ENCODE measurements at places on chromosomes 1 and 21. TPM values are rescaled to one million over a fixed set of nuclear protein-coding genes. Genes with fewer than 3 reads are reported as not detected.

Gene GPA33
- not detected for total RNA-seq

Gene ANKRD35
- total RNA-seq = 0.02 TPM

Gene ST6GALNAC3
- total RNA-seq = not detected

Gene PCP4L1
- not detected for total RNA-seq

Gene SPRR4
- not detected for total RNA-seq

Gene RGSL1
- not detected for total RNA-seq

- peaks cover 14% of the 10 kb centered on the region for H3K4me1 ChIP-seq
- no peak for DNase-seq
- H3K27ac ChIP-seq = no peak overlapping the region
- no peaks in the 10 kb centered on the region for H3K36me3 ChIP-seq
- no peak overlapping the region for H3K4me3 ChIP-seq
These were observed 126.2 kb downstream of the RASAL2 start for GRCh38 chr1:178220094-178220493.

GRCh38 chr1:64594446-64594845, 124.5 kb downstream of the CACHD1 start:
- H3K36me3 ChIP-seq = no peaks in the 10 kb centered on the region
- no peak overlapping the region for H3K4me3 ChIP-seq
- DNase-seq = no peak
- no peak overlapping the region for H3K27ac ChIP-seq

DNA sequence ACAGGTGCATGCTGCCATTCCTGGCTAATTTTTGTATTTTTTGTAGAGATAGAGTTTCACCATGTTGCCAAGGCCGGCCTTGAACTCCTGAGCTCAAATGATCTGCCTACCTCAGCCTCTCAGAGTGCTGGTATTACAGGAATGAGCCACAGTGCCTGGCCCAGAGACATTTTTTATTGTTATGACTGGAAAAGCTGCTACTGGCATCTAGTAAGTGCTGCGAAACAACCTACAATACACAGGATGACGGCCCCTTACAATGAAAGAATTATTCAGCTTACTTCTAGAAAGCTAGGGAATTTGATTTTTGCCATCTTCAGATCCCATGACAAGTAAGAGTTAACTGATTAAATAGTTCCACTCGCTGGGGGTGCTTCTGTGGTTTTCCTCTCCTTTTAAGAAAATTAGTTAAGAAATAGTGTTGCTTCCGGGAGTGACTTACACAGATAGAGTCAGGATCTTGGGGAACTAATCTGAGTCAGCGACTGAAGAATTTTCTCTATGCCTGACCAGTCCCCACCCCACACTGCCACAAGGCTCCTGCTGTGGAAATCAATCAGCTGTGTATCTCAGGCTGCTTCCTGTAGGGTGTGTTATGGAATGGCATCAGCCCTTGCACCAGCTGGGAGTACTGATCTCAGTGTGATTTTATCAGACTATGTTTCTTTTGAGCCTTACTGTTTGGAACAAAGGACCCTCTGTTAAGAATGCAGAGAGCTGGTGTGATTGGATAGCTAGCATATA, 93.0 kb upstream of the BMP8A start:
- H3K27ac ChIP-seq = peak overlapping the region; percentile 70
- H3K36me3 ChIP-seq = peaks cover 1% of the 10 kb centered on the region
- H3K4me3 ChIP-seq = no peak overlapping the region
- H3K4me1 ChIP-seq = peaks cover 46% of the 10 kb centered on the region
- DNase-seq = peak; percentile 85

DNA sequence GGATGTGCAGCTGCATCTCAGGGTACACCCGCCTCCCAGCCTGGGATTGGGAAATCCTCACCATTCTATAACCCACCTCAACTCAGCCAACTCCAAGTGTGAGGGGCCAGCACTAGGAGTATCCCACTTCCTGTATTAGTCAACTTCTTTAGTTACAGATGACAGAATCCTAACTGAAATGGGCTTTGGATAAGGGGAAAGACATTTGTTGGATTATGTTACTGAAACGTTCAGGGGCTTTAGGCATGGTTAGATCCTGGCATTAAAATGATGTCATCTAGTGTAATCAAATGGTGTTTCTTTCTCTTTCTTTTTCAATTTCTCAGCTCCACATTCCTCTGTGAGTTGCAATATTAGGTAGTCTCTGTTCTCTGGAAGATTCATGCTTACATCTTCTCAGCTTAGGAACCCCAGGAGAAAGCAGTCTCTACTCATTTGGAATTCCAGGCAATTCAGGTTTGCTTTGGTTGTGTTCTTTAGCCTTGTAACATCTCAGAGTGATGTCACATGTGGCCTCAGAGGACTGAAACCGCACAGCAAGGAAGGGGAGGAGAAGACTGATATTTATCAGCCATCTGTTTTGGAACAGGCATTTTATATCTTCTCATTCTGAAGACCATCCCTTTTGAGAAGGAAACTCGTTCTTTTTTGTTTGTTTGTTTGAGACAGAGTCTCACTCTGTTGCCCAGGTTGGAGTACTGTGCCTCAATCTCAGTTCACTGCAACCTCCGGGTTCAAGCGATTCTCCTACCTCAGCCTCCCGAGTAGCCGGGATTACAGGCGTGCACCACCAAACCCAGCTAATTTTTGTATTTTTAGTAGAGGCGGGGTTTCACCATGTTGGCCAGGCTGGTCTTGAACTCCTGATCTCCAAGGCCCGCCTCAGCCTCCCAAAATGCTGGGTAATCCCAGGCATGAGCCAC, 18.9 kb upstream of the TMEM54 start:
- H3K27ac ChIP-seq = no peak overlapping the region
- H3K4me1 ChIP-seq = peaks cover 36% of the 10 kb centered on the region
- no peak for DNase-seq
- H3K4me3 ChIP-seq = no peak overlapping the region
- no peaks in the 10 kb centered on the region for H3K36me3 ChIP-seq

DNA sequence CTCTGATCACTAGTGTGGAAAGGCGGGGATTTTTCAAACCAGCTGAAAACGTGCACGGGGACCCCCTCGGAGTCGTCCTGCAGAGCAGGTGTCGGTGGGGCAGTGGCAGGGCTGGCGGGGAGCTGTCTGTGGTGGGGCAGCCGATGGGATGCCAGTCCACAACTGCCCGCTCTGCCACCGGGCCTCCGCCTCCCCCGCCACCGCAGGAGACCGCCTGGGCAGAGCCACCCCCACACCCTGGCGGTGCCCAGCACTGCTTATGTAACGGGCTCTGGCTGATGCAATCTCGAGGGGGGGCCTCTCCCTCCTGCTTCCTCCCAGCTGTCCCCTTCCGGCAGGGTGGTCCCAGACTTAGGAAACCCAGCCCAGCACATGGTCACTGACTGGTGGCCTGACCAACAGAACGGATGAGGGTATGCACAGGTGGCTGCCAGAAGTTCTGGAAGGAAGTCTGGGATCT, 9.3 kb downstream of the CHD5 start:
- no peak overlapping the region for H3K27ac ChIP-seq
- peaks cover 68% of the 10 kb centered on the region for H3K27me3 ChIP-seq
- no peaks in the 10 kb centered on the region for H3K36me3 ChIP-seq
- H3K4me1 ChIP-seq = peaks cover 15% of the 10 kb centered on the region

DNA sequence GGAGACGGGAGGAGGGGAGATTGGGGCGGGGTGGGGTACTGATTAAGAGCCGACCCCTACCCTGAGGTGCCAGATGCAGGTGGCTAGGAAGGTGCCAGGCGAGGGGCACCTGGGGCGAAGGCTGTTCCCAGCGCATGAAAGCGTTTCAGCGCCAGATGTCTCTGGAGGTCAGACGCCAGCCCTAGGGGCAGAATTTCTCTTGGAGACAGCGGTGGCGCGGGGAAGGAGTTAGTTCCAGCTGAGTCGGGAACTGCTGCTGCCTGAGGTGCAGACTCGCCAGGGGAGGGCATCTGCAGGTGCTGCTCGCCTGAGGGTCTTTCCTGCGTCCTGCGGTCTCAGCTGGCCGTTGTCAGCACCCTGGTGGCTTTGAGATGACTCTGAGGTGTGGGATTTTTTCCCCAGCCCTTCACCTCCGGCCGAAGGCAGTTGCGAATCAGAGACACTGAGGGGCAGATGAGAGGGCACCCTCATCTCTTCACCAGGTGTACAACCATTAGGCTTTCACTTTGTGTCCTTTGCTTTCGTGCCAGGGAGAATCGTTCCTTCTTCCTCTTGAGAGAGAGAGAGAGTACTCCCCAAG, 539 bp downstream of the CGN start:
- peak overlapping the region; percentile 80 for H3K4me3 ChIP-seq
- no peak overlapping the region for H3K27ac ChIP-seq
- peaks cover 16% of the 10 kb centered on the region for H3K27me3 ChIP-seq

- H3K4me3 ChIP-seq = no peak overlapping the region
- H3K36me3 ChIP-seq = no peaks in the 10 kb centered on the region
- peak; percentile 10 for DNase-seq
- no peaks in the 10 kb centered on the region for H3K4me1 ChIP-seq
- no peaks in the 10 kb centered on the region for H3K27me3 ChIP-seq
These were observed 845.4 kb upstream of the CXADR start for GRCh38 chr21:16667395-16667794.

- no peaks in the 10 kb centered on the region for H3K36me3 ChIP-seq
- DNase-seq = no peak
- no peak overlapping the region for H3K27ac ChIP-seq
- H3K4me3 ChIP-seq = peak overlapping the region; percentile 28
- 0 out of 3 replicates have a peak, but pooled peaks cover 3% of the 10 kb centered on the region for H3K27me3 ChIP-seq
These were observed 1.3 kb downstream of the SV2A start for GRCh38 chr1:149916193-149916897.

DNA sequence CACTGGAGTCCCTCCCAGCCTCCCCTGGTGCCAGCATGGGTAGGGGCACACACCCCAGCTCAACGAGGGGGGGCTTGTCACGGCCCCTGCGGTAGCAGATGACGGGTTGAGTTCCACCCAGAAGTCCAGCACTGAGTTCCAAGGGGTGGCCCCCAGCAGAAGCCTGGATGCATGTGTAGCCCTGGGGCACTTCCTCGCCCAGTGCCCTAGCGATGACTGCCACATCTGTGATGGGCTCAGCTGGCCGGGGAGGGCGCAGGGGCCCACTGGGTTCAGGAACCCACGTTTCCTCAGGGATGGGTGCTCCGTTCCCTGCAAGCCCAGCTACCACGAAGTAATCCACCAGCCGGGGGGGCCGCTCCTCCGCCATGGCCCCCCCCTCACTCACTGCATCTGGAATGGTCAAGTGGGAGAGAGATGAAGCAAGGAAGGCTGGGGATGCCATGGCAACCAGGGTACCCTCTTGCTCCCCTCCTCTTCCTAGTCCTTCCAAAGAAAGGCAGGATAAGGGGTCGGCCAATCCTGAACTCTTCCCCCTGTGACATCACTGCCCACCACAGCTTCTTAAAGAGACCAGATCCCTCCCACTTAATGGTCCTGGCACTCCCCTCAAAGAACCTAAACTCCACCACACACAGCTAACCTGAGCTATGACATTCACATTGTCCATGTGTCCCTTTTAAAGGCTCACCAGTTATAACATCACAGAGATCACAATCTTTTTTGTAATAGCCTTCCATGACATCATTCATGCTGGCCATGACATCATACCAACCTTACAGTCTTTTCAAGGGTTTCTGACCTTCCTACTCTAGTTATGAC, 2.3 kb downstream of the DENND4B start:
- H3K4me1 ChIP-seq = peaks cover 40% of the 10 kb centered on the region
- H3K4me3 ChIP-seq = no peak overlapping the region
- H3K27me3 ChIP-seq = no peaks in the 10 kb centered on the region

GRCh38 chr1:63575340-63575826, 17.8 kb upstream of the PGM1 start:
- H3K27ac ChIP-seq = no peak overlapping the region
- no peak overlapping the region for H3K4me3 ChIP-seq
- no peaks in the 10 kb centered on the region for H3K27me3 ChIP-seq
- no peaks in the 10 kb centered on the region for H3K4me1 ChIP-seq
- no peaks in the 10 kb centered on the region for H3K36me3 ChIP-seq

DNA sequence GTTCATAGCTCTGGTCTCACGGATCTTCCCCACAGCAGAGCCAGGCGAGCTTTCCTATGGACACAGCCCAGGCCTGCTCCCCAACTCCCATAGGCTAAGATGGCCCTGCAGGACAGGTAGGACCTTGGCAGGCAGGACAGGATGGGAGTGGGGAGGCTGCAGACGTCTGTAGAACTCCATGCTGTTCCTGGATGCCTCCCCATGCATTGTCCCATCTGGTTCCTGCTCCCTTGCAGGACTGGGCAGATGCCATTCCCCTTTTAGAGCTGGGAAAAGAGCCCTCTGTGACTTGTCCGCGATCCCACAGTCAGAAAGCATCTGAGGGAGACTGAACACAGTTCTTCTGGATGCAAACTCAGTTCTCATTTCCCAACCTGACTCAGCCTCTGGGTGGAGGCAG, 71.9 kb upstream of the ATP5PO start:
- no peak overlapping the region for H3K27ac ChIP-seq
- H3K4me3 ChIP-seq = no peak overlapping the region

DNA sequence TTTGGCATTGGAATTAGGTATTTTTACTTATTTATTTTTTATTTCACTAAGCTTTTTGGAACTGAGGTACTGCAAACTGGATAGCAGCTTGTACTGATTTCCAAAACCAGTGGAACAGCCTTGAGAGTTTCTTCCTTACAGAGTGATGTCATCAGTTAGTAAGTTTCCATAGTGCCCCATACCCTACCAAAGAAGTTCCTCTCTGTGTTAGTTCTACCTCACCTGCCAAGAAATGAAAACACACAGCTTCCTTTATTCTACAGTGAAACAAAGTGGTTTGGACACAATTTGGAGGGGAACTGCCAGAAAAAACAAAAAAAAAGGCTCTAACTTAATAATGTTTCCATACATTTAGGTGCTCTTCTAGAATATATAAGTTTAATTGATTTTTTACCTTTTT, 430.9 kb upstream of the ADGRL2 start:
- no peaks in the 10 kb centered on the region for H3K4me1 ChIP-seq
- DNase-seq = no peak
- H3K27ac ChIP-seq = no peak overlapping the region
- no peaks in the 10 kb centered on the region for H3K27me3 ChIP-seq
